ENCODE measurements at places on chromosomes 5 and 9.

DNA sequence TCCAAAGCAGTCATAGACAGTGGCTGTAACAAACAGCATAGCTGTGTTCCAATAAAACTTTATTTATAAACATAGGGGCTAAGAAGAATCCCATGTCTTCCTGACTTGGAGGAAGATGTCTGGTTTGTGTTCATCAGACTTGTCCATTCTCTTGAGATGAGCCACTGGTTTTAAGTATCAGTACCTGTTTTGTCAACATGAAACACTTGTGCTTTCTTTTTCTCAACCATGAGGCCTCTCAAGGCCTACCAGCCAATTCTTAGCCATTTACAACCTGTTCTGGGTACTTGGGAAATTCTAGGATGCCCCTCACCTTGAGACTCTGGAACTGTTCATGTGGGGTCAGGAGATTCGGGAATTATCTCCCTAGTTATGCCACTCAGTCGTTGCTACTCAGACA lies 154.3 kb upstream of the PPP1R2B start:
- DNase-seq = no peak

GRCh38 chr5:72658161-72658560 lies 151.0 kb upstream of the ZNF366 start:
- no peak for DNase-seq

GRCh38 chr9:83182071-83182470 lies 119.1 kb upstream of the RASEF start:
- DNase-seq = no peak

- DNase-seq = no peak
Observed at GRCh38 chr5:41374631-41375030, 135.8 kb downstream of the PLCXD3 start.

DNA sequence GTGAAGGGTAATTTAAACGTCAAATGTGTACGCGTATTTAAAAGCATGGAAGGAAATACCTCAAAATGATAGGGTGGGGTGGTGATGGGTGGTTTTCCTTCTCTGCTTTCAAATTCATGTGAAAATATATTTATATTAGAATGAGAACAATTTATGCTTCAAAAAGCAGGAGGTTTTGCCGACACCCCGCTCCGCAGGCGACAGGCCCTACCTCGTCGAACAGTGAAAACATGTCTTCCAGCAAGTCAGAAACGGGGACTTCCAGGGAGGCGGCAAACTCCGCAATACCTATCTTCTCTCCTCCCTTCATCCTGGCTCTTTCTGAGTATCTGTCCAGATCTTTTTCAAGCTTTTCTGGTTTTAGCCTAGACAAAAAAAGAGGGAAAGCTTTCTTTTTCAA lies 28.5 kb upstream of the SLC6A3 start:
- no peak for DNase-seq

- no peak for DNase-seq
Observed at GRCh38 chr5:80215523-80215922, 40.3 kb downstream of the SERINC5 start.

GRCh38 chr5:38538161-38538560 lies 18.3 kb downstream of the LIFR start:
- DNase-seq = no peak

DNA sequence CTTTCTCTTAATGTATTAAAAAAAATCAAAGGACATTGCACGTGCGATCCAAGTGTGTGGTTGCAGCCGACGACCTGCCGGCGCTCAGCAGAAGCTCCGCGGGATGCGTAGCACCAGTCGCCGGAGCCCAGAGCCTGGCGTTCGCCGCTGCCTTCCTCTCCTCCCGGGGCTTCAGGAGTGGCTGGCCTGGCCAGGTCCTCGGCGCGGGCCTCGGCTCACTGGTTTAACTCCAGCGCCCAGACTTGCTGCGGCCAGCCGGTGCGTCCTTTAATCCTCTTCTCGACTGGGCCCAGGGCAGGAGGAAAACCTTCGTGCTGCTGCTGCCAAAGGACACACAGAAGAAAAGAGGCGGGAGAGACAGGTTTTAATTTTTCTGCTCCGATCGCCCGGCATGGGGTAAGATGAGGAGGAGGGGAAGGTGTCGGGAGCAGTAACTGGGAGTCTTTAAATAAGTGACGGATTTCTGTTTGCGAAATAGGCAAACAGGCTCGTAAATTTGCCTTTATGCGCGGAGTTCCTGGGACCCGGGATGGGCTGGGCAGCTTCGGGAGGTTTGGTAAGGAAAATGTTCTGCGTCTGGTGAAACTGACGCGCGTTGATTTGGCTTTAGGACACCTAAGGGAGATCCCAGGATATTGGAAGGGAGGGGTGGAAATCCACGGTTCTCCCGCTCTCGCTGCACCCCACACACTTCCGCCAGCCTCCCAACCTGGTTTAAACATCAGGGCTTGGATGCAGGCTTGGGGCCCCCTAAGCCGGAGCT lies 2.3 kb downstream of the HAND1 start:
- no peak for DNase-seq

GRCh38 chr5:96065685-96066385 lies 104.2 kb upstream of the ELL2 start:
- no peak for DNase-seq

DNA sequence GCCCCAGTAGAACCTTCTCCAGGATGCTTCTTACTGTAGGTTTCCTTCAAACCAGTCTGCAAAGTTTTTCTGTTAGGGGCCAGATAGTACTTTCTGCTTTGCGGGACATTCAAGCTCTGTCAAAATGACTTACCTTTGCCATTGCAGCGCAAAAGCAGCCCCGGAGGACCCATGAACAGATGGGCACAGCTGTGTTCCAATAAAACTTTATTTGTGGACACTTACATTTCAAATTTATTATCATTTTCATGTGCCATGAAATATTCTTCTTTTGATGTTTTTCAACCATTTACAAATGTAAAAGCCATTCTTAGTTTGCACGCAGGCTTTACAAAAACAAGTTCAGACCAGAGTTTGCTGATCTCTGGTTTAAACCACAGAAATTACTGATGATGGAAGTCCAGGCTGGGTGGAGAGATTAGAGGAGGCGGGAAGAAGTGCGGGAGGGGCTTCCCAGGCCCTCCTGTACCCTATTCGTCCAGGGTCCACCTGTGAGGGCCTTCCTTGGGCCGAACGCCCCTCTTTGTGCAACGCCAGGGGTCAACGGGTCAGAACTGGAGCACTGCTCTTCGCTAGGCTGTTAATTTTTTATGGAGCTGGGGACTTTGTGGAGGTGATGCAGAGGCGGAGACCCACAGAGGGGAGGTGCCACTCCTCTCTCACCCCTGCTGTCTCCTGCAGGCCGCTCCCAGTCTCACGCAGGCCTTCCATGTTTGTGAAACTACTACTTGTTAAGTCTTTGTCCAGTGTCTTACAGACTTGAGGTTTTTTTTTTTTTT lies 7.6 kb upstream of the ASS1 start:
- DNase-seq = no peak

DNA sequence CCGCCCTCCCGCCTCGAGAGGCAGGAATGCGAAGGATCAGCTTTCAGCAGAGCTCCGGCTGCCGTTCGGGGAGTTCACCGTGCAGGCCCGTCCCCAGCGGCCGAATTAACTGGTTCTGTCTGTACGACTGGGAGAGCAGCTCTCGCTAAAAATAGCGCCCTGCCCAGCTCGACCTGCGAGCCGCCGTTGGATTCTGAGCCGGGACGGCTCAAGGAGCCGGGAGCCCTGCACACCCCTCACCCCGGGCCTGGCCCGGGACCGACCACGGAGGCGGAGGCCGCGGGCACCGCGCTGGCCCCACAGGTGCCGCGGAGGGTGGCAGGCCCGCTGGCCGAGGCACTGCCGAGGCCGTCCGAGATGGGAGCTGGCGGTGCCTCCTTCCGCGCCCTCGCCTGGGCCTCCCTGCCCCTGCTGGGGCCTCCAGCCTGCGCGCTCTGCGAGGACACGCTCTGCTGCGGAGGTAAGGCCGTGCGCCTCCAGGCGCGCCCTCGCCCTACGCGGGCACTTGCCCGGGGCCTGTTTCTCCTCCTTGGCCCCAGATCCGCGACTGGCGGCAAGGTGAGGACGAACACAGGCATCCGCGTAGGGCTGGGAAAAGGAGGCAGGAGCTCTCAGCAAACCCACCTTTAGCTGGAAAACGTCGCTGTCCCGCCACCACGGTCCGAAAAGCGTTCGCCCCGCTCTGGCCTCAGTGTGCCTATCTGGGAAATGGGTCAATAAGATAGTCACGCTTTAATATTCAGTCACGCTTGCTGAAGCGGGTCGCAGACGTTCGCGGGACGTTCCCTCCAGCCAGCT lies 53.1 kb upstream of the DAB2IP start:
- DNase-seq = no peak

DNA sequence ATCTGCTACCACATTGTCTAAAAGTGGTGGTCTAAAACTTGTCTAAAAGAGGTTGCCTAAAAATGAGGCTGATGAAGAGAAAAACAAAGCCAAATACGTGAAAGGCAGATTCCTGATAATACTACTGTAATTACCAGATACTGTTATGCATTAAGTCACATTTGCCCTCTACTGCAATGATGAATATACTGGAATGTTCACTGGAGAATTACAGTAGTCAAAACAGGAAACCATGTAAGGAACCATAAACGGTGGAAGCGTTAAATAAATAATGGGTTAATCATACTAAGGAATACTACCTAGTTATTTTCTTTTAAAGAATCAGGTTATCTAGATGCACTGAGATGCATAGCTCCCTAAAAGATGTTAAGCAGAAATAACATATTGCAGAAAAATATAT lies 201.3 kb downstream of the MCTP1 start:
- DNase-seq = no peak

GRCh38 chr5:173229382-173229959 lies 5.5 kb downstream of the NKX2-5 start:
- no peak for DNase-seq

DNA sequence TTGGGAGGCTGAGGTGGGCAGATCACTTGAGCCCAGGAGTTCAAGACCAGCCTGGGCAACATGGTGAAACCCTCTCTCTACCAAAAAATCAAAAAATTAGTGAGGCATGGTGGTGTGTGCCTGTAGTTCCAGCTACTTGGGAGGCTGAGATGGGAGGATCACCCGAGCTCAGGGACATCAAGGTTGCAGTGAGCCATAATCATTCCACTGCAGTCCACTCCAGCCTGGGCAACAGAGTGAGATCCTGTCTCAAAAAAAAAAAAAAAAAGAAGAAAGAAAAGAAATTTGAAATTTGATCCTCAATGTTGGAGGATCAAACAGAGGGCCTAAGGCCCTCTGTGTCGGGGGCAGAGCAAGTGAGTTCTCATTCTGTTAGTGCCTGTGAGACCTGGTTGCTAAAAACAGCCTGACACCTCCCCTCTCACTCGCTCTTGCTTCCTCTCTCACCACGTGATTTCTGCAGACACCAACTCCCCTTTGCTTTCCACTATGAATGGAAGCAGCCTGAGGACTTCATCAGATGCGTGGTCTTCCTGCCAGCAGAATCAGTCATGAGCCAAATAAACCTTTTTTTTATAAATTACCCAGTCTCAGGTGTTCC lies 8.4 kb upstream of the GOLPH3 start:
- DNase-seq = no peak

- DNase-seq = no peak
Observed at GRCh38 chr9:82903503-82903902, 159.4 kb downstream of the RASEF start.
